Heart left ventricle (tissue), 16 donors: ENCODE measurements at places on chromosomes 7 and 10. TPM values are rescaled to one million over a fixed set of nuclear protein-coding genes. Genes with fewer than 3 reads are reported as not detected.

The CPN1 gene
- total RNA-seq: not detected

- H3K27me3 ChIP-seq: no peaks in the 10 kb centered on the region
- no peak overlapping the region for H3K27ac ChIP-seq
- no peak overlapping the region for H3K4me3 ChIP-seq
- H3K36me3 ChIP-seq: no peaks in the 10 kb centered on the region
- no peak for DNase-seq
Observed at GRCh38 chr10:89468191-89468965, 54.0 kb downstream of the IFIT5 start.

The GPER1 gene
- 4.7 TPM for total RNA-seq

GRCh38 chr7:99310004-99310403 is 15.7 kb upstream of the ARPC1A start:
- no peak overlapping the region for H3K4me3 ChIP-seq
- no peaks in the 10 kb centered on the region for H3K36me3 ChIP-seq
- no peak overlapping the region for H3K27ac ChIP-seq
- H3K27me3 ChIP-seq: no peaks in the 10 kb centered on the region
- H3K4me1 ChIP-seq: peaks cover 4% of the 10 kb centered on the region

DNA sequence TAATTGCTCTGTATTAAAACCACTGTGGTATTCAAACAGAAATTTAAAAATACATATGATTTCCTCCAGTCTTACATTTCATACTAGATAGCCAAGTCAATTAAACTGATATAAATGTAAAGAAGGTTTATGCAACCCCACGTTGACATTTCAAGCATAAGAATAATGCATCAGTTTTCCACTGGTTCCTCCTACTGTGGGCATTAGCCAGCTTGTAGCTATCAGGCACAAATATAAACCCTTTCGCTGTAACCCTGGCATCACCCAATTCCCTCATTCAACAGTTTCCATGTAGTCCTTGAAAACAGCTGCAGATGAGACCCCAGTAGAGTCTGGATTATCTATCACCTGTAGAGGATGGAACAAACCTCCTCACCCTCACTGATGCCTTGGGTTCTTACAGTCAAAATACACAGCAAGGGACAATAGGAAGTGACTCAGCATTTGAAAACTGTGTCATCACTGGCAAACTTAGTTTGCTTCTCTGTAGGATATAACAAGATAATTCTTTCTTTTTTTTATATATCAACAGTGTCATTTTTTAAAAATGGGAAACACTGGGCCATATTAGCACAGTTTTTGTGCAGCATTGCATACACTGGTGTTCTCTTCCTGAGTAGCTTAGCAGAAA is 113.0 kb downstream of the PDE1C start:
- no peaks in the 10 kb centered on the region for H3K27me3 ChIP-seq
- H3K4me1 ChIP-seq: peaks cover 19% of the 10 kb centered on the region
- DNase-seq: no peak
- no peaks in the 10 kb centered on the region for H3K36me3 ChIP-seq
- no peak overlapping the region for H3K27ac ChIP-seq
- no peak overlapping the region for H3K4me3 ChIP-seq
